GM04503 (cell line): ENCODE measurements at places on chromosomes 3 and 15.
A peak's percentile ranks its signal among the peaks of the same experiment; 100 is the strongest.

GRCh38 chr3:4741404-4742307 is 237.6 kb upstream of the BHLHE40 start:
- peak; percentile 92 for DNase-seq

DNA sequence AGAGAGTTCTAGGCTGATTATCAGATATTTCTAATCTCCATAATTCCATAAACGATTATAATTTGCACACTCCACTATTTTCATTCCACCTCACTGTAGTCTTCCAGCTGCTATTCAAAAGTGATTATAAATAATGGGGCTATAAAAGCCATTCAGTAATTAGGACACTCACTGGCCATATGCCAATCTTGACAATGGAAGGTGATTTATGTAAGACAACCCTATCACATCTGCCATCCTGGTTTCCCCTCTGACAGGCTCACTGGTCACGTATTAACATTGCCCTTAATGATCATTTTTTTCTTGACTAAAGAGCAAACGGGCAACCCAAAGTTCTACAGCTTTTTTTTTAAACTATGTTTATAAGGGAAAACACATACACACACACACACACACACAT is 402.4 kb downstream of the MAGI1 start:
- DNase-seq = no peak

GRCh38 chr3:70990723-70991122 is 592.8 kb downstream of the FOXP1 start:
- no peak for DNase-seq

GRCh38 chr15:67064607-67065530 is 533 bp upstream of the SMAD3 start:
- DNase-seq = no peak

- no peak for DNase-seq
Observed at GRCh38 chr3:50381383-50381782, 22.1 kb upstream of the TMEM115 start.

- DNase-seq = no peak
Observed at GRCh38 chr3:119175872-119176756, 2.7 kb downstream of the UPK1B start.
